Chondrocyte (in vitro differentiated cells): ENCODE measurements at places on chromosomes 12 and 14.

GRCh38 chr12:92466391-92467305 is 236.1 kb upstream of the PLEKHG7 start:
- DNase-seq, result no peak

GRCh38 chr12:5688226-5688625 is 256.3 kb downstream of the NTF3 start:
- DNase-seq, result no peak

GRCh38 chr12:20410734-20411133 is 42.4 kb downstream of the PDE3A start:
- DNase-seq, result no peak

DNA sequence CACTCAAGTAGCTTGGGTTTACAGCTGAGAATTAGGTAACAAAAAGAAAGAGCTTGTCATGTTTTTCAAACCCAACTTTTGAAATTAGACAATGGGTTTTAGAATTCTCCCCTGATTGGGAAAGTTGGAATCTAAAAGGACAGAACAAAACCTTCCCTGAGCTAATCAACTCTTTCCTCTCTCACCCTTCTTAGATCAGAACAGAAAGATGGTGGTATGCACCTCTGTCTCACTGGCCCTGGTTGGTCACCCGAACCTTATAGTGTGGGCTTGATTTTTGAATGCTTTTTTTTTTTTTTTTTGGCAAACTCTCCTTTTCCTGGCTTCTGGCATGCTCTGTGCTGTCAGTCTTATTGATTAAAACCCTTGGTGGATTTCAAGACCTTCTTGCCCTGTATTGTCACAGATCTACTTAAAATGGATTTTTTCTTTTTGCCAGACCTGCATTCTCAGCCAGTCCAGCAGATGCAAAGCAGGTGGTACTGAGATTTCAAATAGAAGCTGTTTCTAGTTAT is 251.1 kb upstream of the RMST start:
- no peak for DNase-seq

- no peak for DNase-seq
Observed at GRCh38 chr12:112973818-112974231, 4.5 kb upstream of the OAS2 start.
